ENCODE measurements at places on chromosomes 6 and 20.

GRCh38 chr20:10307359-10307735 lies 88.7 kb downstream of the SNAP25 start:
- no peak for DNase-seq

GRCh38 chr6:154441995-154442310 lies 68.5 kb downstream of the CNKSR3 start:
- DNase-seq, result no peak

GRCh38 chr6:170232186-170233002 lies 58.5 kb downstream of the DLL1 start:
- no peak for DNase-seq

DNA sequence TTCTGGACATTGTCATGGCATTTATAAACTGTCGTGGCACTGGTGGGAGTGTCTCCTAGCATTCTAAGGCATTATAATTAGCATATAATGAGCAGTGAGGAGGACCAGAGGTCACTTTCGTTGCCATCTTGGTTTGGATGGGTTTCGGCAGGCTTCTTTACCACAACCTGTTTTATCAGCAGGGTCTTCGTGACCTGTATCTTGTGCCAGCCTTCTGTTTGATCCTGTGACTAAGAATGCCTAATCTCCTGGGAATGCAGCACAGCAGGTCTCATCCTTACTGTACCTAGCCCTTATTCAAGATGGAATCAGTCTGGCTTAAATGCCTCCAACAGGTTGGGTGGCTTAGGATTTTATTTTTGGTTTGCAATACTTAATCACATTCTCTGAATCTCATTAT lies 142.7 kb upstream of the GGTLC1 start:
- no peak for DNase-seq

DNA sequence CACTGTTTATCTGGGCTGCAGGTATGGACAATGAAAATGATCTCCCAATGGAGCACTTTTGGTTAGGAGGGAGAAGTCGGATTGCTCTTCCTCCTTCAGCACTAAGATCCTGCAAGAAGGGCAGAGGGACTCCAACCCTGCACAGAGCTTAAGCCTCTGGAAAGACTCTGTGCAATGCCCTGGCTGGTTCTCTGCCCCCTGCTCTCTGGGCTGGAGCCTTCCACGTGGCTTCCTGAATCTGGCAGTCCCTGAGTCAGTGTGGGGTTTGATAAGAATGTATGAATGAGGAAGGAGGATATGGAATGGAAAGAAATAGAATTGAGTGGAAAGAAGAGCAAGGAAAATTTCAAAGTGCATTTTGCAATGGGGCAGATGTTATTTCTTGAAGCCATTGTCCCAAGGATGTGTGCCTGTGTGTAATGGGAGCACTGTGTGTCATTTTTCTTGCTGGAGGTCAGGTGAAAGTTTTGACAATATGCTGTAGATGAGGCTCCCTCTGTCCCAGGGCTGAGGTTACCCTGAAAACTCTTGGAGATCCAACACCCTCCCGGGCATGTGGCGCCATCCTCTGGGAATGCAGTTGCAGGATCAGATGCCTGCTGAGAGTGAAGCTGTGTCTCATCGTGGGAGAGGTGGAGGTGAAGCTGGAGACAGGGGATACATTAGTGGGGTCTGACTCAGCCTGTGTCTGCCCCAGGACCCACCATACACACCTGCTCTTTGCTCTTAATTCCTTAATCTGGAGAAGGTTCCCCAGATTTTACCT lies 16.3 kb upstream of the CST9L start:
- no peak for DNase-seq

Measured in cardiac fibroblast (primary cell).